ENCODE measurements at places on chromosomes 2 and 18.

DNA sequence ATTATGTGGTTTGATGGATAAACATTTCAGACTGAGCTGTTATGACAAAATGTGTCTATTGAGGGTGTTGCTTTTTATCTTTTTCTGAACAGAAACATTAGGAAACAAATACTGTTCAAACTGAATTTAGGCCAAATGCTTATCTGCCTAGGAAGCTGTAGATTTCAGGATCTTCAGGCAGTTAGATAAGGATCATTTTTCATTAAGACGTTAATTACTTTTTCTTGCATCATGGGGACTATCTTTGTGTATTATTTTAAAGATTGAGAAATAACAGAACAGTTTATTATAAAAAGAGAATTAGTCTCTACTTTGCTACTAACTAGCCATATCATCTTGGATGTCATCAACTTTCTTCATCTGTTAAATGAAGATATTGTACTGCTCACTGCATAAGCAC lies 107.5 kb downstream of the TTC27 start:
- no peak for DNase-seq

DNA sequence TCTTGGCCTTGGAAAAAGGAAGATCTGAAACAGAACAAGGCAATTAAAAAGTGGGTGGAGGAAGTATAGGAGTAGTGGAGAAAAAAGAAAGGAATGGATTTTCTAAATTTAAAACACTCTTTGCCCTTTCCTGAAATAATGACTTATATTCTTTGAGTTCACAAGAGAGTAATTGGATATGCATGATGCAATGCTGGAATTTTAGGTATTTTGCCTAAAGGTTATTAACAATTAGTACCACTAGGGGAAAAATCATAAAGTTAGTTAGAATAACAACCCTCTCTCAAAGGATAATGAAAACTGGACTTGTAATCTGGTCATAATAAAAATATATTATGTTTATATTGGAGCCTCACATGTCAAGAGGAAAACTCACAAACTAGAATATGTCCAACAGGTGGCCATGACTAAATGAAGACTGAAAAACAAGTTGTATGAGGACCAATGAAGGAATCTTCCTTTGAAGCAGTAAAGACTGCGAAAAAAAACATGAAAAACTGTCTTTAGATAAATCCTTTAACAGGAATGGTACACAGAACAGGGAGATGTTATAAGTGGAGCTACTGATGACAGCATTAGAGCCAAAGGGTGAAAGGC lies 281.8 kb downstream of the NCKAP5 start:
- DNase-seq = no peak

DNA sequence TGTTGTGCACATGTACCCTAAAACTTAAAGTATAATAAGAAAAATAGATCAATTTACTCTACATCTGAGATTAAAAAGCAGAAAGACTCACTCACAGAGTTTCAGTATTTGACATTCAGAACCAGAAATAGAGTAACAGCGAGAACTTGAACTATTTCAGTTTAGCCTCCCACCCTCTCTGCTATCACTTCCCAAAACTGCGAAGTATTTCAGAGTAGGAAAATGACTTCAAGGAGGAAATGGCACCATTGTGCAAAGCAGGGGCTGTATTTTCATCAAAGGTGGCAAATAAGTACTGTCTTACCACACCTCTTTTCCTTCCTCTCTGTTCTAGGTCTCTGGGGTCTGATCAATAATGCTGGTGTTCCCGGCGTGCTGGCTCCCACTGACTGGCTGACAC lies 13.6 kb downstream of the DHRS9 start:
- DNase-seq = no peak

- no peak for DNase-seq
Observed at GRCh38 chr2:96757477-96757860, 3.2 kb upstream of the CNNM4 start.

GRCh38 chr2:240377366-240377765 lies 58.1 kb upstream of the GPC1 start:
- no peak for DNase-seq

GRCh38 chr18:3135536-3135935 lies 84.2 kb downstream of the MYOM1 start:
- no peak for DNase-seq

DNA sequence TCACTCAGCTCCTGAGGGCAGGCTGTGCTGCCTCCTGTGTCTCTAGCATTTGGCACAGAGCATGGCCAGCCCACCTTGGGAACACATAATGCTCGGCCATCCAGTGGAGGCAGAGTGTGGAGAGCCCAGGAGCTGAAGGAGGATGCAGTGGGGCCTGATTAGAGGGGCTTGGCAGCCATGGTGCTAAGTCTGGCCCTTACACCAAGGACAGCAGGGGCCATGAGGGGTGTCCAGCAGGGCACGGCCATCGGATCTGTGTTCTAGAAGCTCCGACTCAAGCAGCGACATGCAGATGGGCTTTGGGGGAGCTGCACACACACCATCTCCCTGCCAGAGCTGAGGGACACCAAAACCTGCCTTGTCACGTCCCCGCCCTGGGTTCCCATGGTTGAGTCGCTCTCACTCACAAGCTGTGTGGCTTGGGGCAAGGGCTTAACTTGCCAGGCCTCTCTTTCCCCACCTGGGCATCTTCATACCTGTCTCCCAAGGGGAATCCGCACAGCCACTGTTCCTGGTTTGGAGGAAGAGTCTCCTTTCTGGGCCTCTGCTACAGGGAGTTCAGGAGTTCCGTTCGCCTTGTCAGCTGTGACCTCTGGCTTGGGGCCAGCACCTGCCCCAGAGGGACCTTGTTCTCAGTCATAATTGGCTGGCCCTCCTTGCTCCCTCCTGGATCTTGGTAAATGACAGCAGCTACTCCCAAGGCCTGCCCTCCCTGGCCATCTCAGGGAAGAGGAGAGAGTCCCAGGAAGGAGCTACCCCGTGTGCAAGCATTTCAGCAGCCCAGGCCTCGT lies 1.3 kb upstream of the TOGARAM2 start:
- no peak for DNase-seq

DNA sequence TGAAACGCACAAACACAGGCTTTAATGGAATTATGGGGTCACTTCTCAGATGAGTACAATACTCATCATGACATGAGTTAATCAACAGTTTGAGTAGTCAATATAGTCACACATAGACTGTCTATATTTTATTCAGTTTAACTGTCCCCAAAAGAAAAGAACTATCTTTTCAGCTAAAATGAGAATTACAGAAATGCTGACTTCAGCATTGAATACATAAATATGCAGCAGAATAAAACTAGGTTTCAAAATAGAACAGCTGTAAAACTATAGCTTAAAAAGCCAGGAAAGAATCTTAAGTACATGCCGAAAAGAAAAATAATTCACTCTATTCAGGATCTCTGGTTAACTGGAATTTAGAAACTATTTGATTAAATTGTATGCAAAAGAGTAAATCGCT lies 30.0 kb downstream of the SMAD4 start:
- no peak for DNase-seq

- DNase-seq = no peak
Observed at GRCh38 chr2:29522951-29523669, 398.3 kb downstream of the ALK start.

DNA sequence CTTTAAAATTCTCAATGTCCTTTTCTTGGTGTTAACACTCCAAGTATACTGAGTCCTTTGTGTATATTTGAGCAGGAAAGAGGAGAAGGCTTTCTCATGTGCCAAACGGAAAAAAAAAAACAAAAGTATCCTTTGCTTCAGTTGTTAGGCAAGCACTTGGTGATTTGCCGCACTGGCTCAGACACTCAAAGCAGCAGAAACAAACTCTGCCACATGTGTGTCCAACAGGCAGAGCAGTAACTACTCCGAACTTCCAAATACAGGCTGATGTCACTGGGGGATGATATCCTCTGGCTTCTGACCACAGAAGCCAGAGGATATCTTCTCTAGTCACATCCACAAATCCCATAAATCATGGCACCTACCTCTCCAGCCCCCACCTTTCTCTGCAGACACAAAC lies 108.0 kb upstream of the SALL3 start:
- no peak for DNase-seq

- DNase-seq = no peak
Observed at GRCh38 chr2:187338679-187339121, 109.4 kb downstream of the CALCRL start.

- DNase-seq = no peak
Observed at GRCh38 chr18:49524349-49524748, 37.3 kb upstream of the C18orf32 start.

- DNase-seq = peak; percentile 19
Observed at GRCh38 chr2:219252084-219252483, 959 bp upstream of the TUBA4B start.
